Fibroblast of villous mesenchyme (primary cell): ENCODE measurements at places on chromosomes 1 and 21. TPM values are rescaled to one million over a fixed set of nuclear protein-coding genes. Genes with fewer than 3 reads are reported as not detected.

The NUAK2 gene
- 7.1 and 12.1 TPM in 2 replicates for total RNA-seq

The FLG gene
- under 0.01 TPM in 1 of 2 replicates, not detected in the other for total RNA-seq

The MXRA8 gene
- total RNA-seq: 249 and 351 TPM in 2 replicates

The BCAR3 gene
- 32.0 and 36.4 TPM in 2 replicates for total RNA-seq

The LCE3D gene
- total RNA-seq: not detected in 2 replicates

The CRABP2 gene
- 39.0 and 80.7 TPM in 2 replicates for total RNA-seq

The NFASC gene
- total RNA-seq: 1.7 and 1.9 TPM in 2 replicates

The PCP4 gene
- not detected in 2 replicates for total RNA-seq

The FCGR1A gene
- not detected in 2 replicates for total RNA-seq

The TSSK3 gene
- total RNA-seq: 0.86 and 0.97 TPM in 2 replicates

The AJAP1 gene
- under 0.01 and 0.64 TPM in 2 replicates for total RNA-seq

The CFAP107 gene
- not detected in 2 replicates for total RNA-seq

The KRTAP10-7 gene
- total RNA-seq: not detected in 2 replicates

The APCS gene
- not detected in 2 replicates for total RNA-seq

The RNU1-1 gene
- under 0.01 TPM in 1 of 2 replicates, not detected in the other for total RNA-seq

The PCSK9 gene
- 2.6 and 9.1 TPM in 2 replicates for total RNA-seq

The TTC4 gene
- 19.3 and 22.9 TPM in 2 replicates for total RNA-seq

The FCRL4 gene
- not detected in 2 replicates for total RNA-seq

The PDE4DIP gene
- 42.8 and 120 TPM in 2 replicates for total RNA-seq

The NGF gene
- total RNA-seq: 0.86 and 1.6 TPM in 2 replicates

The SNX7 gene
- total RNA-seq: 51.2 and 52.7 TPM in 2 replicates

The OBSCN gene
- 13.0 and 14.5 TPM in 2 replicates for total RNA-seq

The INSRR gene
- total RNA-seq: not detected in 2 replicates

The HAPLN2 gene
- not detected in 2 replicates for total RNA-seq

The KRTAP12-2 gene
- not detected in 2 replicates for total RNA-seq
